ENCODE measurements at places on chromosomes 2 and 18. TPM values are rescaled to one million over a fixed set of nuclear protein-coding genes. Genes with fewer than 3 reads are reported as not detected.

PJVK gene
- 1.6 TPM for total RNA-seq

BOLL gene
- not detected for total RNA-seq

IL1RL2 gene
- not detected for total RNA-seq

MAL gene
- total RNA-seq: 0.27 TPM

UCN gene
- total RNA-seq: 1.7 TPM
